ENCODE measurements at places on chromosomes 6 and 20.

GRCh38 chr6:167331565-167331964 lies 6.7 kb downstream of the TTLL2 start:
- DNase-seq, result no peak

GRCh38 chr20:32980990-32981389 lies 23.2 kb downstream of the SUN5 start:
- no peak for DNase-seq

DNA sequence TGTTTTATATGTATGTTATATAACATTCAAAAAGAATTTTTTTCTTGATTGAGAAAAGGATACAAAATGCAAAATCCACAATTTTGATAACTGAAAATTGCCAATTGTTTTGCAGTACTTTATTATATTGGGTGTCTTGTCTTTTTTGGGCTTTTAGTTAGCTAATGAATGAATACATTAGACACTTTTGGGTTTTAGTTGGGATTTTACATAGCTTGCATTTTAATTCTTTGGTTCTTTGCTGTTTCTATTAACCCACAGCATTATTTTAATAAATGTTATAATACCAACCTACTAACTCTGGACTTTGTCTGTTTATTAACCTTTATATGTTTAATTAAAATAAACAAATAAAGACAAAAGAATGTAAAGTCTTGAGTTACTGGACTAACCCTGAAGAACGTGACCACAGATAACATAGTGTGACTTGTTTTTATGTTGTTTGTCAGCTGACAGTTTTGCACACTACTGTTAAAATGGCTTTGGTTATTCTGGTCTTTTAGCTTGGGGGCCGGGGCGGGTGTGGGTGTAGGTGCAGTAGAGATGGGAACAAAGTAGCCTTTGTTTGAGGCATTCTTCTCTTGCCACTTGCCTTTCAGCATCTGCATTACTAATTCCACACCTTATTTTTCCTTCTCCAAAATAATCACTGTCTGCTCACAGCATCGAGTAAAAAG lies 159.1 kb downstream of the QKI start:
- no peak for DNase-seq

- DNase-seq, result no peak
Observed at GRCh38 chr20:62846166-62846890, 15.3 kb downstream of the TCFL5 start.

- no peak for DNase-seq
Observed at GRCh38 chr6:158879180-158879579, 60.0 kb upstream of the EZR start.

DNA sequence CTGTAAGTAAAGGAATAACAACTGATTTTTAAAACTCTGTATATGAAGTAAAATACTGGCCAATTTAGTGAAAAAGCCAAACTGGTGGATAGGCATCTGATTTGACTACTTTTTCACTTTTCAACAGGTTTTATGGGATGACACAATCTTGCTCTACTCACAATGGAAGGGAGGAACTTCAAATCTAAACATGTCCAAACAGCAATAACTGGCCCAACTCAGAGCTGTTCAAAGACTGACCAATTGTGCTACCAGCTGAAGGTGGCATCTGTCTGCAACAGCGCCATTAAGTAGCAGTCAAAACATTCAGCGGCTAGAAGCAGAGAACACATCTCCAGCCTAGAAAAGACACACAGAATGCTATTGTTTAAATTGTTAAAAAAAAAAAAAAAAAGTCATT lies 44.6 kb downstream of the SESN1 start:
- no peak for DNase-seq

DNA sequence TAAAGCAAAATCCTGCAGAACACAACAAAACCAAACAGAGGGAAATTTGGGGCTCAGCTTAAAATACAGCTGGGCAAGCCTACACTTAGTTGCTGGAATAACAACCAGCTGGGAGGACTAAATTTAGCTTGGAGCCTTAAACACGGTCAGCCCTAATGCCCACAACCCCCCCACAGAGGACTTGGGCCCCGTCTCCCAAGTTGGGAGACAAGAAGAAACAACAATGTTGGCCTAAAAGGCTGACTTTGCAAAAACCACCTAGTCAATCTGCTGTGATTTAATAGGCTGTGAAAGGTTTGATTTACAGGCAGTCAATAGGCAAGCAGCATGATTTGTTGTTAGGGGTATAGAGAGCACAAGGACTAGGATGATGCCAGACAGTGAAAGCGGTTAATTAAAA lies 40.3 kb upstream of the ARMC2 start:
- no peak for DNase-seq

DNA sequence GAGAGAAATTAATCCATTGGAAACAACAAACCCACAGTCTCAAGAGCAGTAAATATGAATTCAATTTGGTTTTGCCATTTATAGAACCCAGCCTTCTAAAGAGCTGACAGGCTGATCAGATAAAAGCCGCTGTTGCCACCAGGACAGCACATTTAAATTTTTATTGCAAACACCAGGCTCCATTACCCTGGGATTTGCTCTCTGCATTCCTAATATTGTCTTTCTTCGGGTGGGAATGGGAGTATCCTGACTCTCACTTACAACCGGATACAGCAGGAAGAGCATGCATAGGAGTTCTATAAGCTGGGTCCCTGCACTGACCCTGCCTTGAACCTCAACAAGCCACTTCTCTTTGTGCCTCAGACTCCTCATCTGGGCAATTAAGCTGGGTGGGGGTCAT lies 142.9 kb downstream of the LRFN2 start:
- no peak for DNase-seq

DNA sequence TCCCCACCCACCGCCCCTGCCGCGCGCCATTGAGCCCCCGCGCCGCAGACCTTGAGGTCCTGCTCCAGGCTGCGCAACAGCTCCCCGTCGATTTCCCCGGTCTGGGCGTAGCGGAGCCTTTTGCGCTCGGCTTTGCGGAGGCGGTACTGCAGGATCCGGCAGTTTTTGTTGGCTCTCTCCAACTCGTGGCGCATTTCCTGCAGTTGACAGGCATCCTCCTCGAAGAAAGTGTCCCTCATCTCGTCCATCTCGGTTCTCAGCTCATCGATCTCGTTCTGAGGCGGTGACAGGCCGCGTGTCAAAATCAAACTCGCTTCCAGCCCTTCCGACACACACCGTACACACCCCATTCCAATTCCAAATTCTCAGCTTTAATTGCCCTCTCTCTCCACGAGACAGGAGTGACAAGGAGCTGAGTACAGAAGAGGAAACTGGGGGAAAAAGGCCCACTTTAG lies 4.3 kb downstream of the MTCL3 start:
- no peak for DNase-seq

- DNase-seq, result no peak
Observed at GRCh38 chr6:131061041-131061750, 1.8 kb downstream of the EPB41L2 start.

DNA sequence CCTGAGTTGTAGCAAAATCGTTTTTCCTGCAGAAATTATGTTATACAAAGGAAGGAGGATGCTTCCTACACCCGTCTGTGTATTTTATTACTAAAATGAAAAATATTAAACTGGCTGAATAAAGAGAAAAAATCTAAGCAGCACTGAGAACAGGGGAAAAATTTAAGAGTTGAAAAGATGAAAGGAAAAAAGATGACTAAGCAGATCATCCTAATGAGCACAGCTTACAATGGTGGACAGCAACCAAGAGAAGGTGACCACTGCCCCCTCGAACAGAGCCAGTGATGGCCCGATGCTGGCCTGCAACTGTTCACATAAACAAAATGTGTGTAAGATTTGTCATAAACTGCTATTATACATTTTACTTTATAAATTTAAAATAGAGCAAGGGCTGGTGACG lies 4.2 kb downstream of the PROKR2 start:
- no peak for DNase-seq

- peak; percentile 64 for DNase-seq
Observed at GRCh38 chr20:21702553-21703470, 2.7 kb upstream of the PAX1 start.

All from NCI-H2081 (cell line).